ENCODE measurements at places on chromosomes 16 and 17.

DNA sequence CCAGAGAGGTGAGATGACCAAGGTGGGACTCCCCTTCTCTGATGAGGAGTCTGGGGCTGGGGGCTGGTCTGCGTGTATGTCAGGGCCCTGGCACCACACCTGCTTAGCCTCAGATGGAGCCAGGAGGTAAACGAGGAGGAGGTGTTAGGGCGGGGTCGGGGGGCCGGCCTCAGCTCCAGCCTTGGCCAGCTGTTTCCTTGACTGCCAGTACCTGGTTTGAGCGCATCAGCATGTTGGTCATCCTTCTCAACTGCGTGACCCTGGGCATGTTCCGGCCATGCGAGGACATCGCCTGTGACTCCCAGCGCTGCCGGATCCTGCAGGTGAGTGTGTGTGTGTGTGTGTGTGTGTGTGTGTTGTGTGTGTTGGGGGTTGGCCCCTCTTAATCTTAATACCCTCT is 8.1 kb downstream of the CACNA1G start:
- no peak for DNase-seq

- peak; percentile 79 for DNase-seq
Observed at GRCh38 chr16:24525970-24526559, 13.3 kb upstream of the RBBP6 start.

GRCh38 chr16:81778861-81779535 is at the start of gene PLCG2:
Gene PLCG2, plus strand, starts transcription at chr16:81779291. Its CDS starts 6,699 bp downstream, at chr16:81785990.
- DNase-seq, result peak; percentile 77

DNA sequence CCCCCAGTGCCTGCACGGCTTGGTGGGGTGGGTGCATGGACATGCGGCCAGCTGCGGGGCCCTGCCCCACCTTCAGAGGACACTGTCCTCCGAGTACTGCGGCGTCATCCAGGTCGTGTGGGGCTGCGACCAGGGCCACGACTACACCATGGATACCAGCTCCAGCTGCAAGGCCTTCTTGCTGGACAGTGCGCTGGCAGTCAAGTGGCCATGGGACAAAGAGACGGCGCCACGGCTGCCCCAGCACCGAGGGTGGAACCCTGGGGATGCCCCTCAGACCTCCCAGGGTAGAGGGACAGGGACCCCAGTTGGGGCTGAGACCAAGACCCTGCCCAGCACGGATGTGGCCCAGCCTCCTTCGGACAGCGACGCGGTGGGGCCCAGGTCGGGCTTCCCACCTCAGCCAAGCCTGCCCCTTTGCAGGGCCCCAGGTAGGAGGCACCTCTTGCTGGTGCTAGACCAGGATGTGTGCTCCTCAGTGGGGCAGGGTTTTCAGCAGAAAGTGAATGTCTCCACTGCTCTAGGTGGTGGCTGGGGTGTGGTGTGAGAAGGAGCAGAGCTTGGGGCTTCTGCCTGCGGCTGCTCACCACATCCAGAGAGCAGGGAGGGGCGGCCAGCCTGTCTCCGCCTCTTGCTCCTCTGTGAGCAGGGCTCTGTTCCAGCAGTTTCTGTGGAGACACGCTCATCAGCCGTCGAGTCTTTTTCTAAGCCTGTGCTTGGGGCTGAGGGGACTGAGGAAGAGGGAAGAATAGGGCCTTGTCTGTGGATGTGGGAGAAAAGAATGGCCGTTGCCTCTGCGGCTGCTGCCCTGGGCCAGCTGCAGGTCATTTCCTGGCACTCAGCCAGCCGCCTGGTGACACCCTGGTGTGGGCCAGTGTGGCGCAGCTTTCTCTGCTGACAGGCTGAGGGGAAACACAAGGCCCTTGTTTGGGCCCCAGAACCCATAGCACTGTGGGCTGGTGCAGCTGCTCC is 2.2 kb downstream of the ZNF276 start:
- DNase-seq, result no peak

DNA sequence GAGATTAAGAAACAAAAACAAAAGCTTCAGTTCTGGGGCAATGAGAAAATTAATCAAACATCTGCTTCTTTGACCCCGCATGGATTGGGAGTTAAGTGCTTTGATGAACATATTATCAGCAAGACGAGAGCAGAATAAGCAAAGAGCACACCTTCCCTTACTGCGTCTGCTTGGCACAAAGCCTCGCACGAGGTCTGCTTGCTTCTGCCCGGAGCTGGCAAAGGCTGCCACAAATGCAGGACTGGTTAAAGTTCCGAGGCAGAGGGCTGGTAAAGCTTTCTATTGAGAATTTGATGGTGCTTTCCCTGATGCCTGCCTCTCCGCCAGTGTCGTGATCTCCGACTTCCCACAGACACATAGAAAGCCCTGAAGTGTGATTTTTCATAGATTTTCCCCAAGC is 17.0 kb downstream of the VAT1L start:
- DNase-seq, result no peak

GRCh38 chr17:7215136-7215638 is 4.4 kb downstream of the DLG4 start:
- DNase-seq, result no peak

GRCh38 chr16:86191663-86192062 is 292.7 kb downstream of the IRF8 start:
- DNase-seq, result no peak

GRCh38 chr17:28519236-28519635 is 13.1 kb downstream of the FOXN1 start:
- no peak for DNase-seq

DNA sequence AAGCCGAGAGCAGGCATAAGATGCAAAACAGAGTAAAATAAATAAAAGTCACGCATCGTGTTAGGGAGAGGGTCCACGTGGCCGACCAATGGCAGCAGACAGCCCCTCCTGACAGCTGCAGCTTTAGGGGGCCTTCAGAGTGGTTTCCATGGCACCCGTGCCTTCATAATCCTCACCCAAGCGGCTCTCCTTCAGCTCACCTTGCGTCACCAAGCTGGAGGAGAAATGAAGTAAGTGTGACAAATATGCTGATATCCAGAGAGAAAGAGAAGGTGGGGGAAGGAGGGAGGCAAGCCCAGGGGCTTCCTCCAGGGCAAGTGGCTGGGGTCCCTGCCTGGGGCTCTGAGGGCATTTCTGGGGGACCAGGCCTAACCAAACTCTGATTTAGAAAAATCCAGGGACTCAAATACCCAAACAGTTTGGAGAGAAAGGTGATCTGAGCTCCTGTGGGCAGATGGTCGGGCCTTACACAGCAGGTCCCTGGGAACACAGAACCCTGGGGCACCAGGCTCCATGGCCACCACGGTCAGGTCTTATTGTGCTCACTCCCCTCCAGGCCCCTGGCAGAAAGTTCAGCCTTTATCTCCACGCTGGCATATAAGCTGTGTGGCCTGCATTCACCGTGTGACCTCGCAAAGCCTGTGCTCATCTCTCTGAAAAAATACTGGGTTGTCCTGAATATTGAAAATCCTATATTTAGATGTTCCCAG is 80.7 kb upstream of the TNRC6C start:
- DNase-seq, result no peak

DNA sequence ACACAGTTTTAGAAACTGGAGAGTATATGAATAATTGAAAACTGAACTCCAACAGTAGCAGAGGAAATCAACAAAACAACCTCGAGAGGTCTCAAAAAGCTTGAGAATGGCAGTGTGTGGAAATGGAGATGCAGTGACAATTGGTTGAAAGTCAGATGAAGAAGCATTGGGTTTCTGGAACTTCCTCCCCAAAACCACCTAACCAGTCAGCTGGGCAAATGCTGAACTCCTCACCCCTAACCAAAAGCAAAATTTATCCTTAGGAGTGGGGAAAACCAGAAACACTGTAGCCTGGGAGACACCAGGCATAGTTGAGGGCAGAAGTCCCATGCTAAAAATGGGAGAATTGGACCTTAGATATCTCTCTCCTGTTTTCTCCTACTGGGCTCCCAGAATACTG is 109.9 kb downstream of the TANC2 start:
- no peak for DNase-seq

- no peak for DNase-seq
Observed at GRCh38 chr17:73118951-73119391, 26.5 kb upstream of the SLC39A11 start.

DNA sequence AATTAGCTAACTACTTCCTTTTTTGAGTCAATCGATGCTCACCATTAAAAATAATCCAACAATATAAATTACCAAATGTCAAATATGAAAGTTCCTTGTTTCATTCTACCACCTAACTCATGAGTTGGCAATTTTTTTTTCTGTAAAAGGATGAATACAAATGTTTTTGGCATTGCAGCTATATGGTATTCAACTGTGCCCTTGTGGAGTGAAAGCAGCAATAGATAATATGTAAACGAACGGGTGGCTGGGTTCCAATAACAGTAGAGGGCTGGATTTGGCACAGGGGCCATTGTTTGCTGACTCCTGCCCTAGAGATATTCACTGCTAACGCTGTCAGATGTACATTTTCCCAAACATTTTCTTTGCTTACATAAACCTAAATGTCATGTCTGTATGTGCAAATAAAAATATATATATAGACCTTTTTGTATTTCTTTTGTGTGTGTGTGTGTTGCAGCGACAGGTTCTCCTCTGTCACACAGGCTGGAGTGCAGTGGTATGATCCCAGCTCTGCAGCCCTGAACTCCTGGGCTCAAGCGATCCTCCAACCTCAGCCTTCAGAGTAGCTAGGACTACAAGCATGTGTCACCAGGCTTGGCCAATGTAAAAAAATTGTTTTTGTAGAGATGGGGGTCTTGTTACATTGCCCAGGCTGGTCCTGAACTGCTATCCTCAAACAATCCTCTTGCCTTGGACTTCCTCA is 73.9 kb downstream of the RPGRIP1L start:
- no peak for DNase-seq

GRCh38 chr17:28173031-28173561 is 130.6 kb downstream of the NLK start:
- DNase-seq, result no peak

- DNase-seq, result peak; percentile 96
Observed at GRCh38 chr16:81505011-81505661, 60.5 kb downstream of the CMIP start.
